ENCODE measurements at places on chromosomes 16 and 17.
A peak's percentile ranks its signal among the peaks of the same experiment; 100 is the strongest.

DNA sequence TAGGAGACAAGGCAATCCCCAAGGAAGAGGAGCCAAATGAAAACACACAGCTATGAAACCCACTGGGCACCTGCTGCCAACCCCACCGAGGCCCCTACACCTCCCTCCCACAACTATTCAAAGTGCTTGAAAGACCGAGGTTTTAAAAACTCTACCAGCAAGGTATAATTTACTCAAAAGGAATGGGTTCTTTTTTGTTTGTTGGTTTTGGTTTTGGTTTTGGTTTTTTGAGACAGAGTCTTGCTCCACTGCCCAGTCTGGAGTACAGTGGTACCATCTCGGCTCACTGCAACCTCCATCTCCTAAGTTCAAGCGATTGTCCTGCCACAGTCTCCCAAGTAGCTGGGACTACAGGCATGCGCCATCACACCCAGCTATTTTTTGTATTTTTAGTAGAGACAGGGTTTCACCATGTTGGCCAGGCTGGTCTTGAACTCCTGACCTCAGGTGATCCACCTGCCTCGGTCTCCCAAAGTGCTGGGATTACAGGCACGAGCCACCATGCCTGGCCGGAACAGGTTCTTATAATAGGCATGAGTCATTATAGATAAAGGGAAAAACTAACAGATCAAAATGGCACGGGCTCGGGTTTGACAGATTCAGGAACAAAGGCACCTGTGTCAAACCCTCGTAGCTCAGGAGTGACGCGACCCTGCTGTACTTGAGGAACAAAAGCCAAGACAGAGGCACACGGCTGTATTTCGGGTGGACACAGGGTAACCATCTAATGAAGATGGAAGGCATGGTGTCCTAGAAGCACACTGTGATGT lies 40.7 kb downstream of the COTL1 start:
- DNase-seq, result no peak

- DNase-seq, result peak; percentile 70
These were observed 41.7 kb upstream of the CREBBP start for GRCh38 chr16:3922241-3922640.

DNA sequence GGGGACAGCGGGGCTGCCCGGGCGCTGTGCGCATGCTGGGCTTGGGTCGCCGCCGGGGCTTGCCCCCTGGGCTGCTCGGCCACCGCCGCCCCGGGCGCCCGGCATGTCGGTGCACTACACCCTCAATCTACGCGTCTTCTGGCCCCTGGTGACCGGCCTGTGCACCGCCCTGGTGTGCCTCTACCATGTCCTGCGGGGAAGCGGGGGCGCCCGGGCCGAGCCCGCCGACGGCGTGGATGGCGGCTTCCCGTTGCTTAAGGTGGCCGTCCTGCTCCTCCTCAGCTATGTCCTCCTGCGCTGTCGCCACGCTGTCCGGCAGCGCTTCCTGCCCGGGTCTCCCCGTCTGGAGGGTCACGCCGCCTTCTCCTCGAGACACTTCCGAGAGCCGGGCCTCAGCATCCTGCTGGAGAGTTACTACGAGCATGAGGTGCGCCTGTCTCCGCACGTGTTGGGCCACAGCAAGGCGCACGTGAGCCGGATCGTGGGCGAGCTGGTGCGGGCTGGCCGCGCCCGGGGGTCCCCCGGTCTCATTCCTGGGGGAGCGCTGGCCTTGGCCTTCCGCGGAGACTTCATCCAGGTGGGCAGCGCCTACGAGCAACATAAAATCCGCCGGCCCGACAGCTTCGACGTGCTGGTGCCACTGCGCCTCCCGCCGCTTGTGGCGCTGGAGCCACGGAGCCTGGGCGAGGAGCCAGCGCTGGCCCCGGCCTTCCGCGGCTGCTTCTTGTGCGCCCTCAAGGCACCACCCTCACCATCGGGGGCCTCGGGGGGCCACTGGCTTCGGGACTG lies 789 bp downstream of the ITPRIPL2 start:
- peak; percentile 93 for DNase-seq

DNA sequence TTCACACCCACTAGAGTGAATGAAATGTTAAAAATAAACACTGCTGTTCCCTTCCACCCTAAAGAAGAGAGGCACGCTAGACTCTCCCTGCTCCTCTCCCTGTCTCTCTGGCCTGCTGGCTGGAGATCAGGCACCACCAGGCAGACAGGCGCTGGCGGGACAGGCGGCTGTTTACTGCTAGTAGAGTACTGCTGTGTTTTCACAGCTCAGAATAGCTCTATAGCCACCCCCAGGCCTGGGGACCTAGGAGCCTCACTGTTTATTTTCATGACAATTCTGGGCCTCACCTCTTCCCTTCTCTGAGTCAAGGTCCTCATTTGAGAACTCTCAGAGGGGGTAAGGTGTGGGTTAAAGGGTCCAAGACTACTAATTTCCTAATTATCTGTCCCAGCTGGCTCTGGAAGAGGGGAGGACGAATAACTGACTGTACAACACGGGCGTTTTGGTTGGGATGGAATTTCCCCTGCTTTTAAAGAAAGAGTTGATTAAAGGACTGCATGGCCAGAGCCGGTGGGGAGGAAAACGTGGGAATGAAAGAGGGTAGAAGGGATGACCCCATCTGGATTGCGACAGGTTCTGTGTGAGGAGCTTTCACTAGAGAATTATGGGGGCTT lies 9.0 kb upstream of the G6PC1 start:
- no peak for DNase-seq

GRCh38 chr17:63694229-63694949 lies 5.5 kb downstream of the LIMD2 start:
- no peak for DNase-seq

GRCh38 chr16:75011634-75012307 lies 12.9 kb downstream of the ZNRF1 start:
- DNase-seq, result no peak

DNA sequence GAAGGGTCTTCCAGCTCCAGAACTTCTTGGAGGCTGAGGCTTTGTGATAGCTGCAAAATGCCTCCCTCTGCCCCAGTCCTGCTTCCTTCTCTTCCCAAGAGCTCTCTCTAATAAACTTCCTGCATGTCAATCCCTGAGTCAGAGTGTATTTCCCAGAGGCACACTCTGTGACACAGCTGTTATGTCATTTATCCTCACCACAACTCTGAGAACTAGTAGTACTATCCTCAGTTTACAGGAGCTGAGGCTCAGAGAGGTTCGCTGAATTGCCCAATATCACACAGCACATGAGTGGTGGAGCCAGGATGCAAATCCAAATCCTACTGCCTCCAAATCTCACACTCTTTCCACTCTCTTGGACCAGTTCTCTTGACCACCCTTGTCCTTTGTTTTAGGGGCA lies 20.0 kb downstream of the UNC45B start:
- no peak for DNase-seq

GRCh38 chr16:28494121-28494851 lies at the start of gene APOBR:
Gene APOBR, plus strand, starts transcription at chr16:28494643. Its CDS starts 39 bp downstream, at chr16:28494682.
- no peak for DNase-seq

DNA sequence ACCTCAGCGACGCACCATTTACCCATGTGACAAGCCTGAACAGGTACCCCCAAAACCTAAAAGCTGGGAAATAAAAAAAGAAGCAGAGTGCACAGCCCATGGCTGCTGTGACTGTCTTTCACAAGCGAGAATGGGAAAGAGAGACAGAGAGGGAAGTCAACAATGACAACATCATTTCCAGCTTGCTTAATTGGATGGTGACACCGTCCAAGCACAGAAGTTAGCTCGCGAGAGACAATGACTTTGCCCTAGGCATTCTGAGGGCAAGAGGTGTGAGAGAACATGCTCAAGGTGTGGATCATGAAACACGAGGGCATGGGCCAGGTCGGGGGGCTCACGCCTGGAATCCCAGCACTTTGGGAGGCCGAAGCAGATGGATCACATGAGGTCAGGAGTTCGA lies 19.3 kb upstream of the NSMCE1 start:
- DNase-seq, result no peak

Measured in chondrocyte (in vitro differentiated cells).